ENCODE measurements at places on chromosomes 6 and 20. TPM values are rescaled to one million over a fixed set of nuclear protein-coding genes. Genes with fewer than 3 reads are reported as not detected.

The RIPOR2 gene
- total RNA-seq: 20.4 TPM

The SLC17A1 gene
- total RNA-seq: not detected

The PIM1 gene
- 3.1 TPM for total RNA-seq

The PLAGL1 gene
- total RNA-seq: 8.5 TPM

The DNMT3B gene
- 19.7 TPM for total RNA-seq

The ZNF311 gene
- total RNA-seq: 2.0 TPM

All from motor neuron (in vitro differentiated cells).